ENCODE measurements at places on chromosomes 7 and 10.

- DNase-seq = no peak
Measured at GRCh38 chr7:128941946-128942526, 4.3 kb downstream of the IRF5 start.

DNA sequence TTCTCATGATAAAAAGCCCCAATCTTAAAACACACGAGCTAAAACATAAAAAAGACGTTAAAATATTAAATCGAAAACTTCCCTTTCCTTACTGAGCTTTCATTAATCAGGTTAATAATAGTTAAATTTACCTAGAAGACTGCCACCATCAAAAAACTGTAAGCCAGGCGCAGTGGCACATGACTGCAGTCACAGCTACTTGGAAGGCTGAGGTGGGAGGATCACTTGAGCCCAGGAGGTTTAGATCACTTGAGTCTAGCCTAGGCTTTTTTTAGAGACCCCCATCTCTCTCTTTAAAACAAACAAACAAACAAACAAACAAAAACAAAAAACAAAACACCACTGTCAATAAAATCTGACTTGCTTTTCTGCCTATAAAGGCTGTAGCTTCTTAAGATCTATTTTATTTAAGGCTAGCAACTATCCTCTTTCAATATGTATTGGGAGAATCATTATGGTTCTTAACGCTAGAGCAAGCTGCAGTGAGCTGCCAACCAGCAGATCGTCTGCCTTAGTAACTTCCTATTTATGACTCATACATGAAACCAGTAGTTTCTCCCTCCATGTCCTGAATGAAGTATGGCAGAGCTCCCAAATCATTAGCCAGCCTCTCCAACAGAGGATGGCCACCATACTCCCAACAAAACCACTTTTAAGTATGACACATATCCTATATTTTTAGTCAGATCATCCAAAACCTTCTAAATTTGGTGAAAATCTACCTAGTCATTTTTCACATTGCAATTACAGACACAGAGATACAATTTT, 163.7 kb downstream of the SRPK2 start:
- no peak for DNase-seq

GRCh38 chr7:28217143-28217542, 36.5 kb upstream of the JAZF1 start:
- DNase-seq = no peak

DNA sequence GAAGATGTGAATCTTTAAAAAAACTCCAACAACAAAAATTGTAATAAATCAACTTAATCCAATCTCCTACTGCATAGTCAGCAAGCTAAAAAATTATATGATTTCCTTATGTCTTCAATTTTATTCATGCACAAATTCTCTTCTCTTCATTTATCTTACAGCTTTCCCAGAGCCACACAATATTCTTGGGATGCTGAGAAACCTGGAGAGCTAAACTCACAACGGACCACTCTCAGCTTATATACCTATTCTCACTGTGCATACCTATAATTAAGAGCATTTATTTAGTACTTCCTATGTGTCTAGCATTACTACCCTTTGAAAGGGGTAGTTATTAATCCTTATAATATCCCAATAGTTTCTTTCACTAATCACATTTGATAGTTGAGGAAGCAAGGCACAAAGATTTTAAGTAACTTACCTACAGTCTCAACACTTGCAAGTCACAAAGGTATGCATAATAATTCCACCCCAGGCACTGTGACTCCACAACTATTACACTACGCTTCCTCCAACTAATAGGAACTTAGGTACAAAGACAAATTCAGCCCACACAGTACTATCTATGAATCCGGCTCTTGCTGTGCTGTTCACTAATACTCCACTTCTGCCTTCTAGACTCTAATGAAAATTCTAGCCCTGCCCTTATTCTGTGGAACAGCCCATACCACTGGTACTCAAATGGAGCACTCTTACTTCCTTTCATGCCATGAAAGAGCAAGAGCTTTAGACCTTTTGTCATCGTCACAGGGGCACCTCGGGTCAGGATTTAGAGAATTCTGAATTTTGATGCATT, 5.1 kb downstream of the CCDC71L start:
- no peak for DNase-seq

- DNase-seq = no peak
Measured at GRCh38 chr10:120666308-120666707, 184.9 kb upstream of the WDR11 start.
